ENCODE measurements at places on chromosomes 7 and 10.

- no peak overlapping the region for H3K4me3 ChIP-seq
- peaks cover 41% of the 10 kb centered on the region for H3K27me3 ChIP-seq
- H3K36me3 ChIP-seq: no peaks in the 10 kb centered on the region
- H3K4me1 ChIP-seq: peaks cover 10% of the 10 kb centered on the region
- no peak overlapping the region for H3K27ac ChIP-seq
- no peak for DNase-seq
Measured at GRCh38 chr7:22718200-22718711, 8.7 kb upstream of the IL6 start.

- H3K27ac ChIP-seq: no peak overlapping the region
- H3K4me3 ChIP-seq: no peak overlapping the region
- peaks cover 19% of the 10 kb centered on the region for H3K36me3 ChIP-seq
- peak; percentile 17 for DNase-seq
Measured at GRCh38 chr10:97234400-97234799, 48.6 kb upstream of the SLIT1 start.

GRCh38 chr10:109964318-109964717 lies 41.0 kb upstream of the XPNPEP1 start:
- H3K27me3 ChIP-seq: no peaks in the 10 kb centered on the region
- no peaks in the 10 kb centered on the region for H3K36me3 ChIP-seq
- no peaks in the 10 kb centered on the region for H3K4me1 ChIP-seq
- no peak overlapping the region for H3K27ac ChIP-seq

DNA sequence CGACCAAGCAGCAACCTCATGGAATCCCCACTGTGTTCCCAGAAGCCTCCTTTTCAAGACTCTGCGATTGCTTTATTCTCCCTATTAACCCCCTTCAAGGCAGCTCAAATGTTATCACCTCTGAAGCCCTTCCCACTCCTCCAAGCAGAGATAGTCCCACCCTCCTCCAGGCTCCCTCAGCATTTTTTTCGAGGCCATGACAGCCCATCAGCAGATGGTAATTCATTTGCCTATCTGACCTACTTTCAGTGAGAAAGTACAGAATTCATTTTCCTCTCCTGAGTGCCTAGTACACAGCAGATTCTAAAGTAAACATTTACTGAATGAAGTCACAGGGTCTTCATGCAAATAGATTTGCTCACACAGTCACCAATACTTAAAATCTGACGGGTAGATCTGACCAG lies 47.8 kb downstream of the HERPUD2 start:
- H3K4me1 ChIP-seq: peaks cover 30% of the 10 kb centered on the region
- DNase-seq: no peak
- no peak overlapping the region for H3K27ac ChIP-seq
- peaks cover 45% of the 10 kb centered on the region for H3K36me3 ChIP-seq

GRCh38 chr7:122622682-122623081 lies 76.2 kb downstream of the RNF133 start:
- H3K27ac ChIP-seq: no peak overlapping the region
- H3K36me3 ChIP-seq: no peaks in the 10 kb centered on the region
- DNase-seq: no peak
- no peaks in the 10 kb centered on the region for H3K27me3 ChIP-seq
- H3K4me1 ChIP-seq: no peaks in the 10 kb centered on the region
- no peak overlapping the region for H3K4me3 ChIP-seq

GRCh38 chr10:18500576-18500975 lies 150.8 kb downstream of the NSUN6 start:
- H3K4me3 ChIP-seq: no peak overlapping the region
- H3K27me3 ChIP-seq: no peaks in the 10 kb centered on the region
- no peak overlapping the region for H3K27ac ChIP-seq
- H3K36me3 ChIP-seq: no peaks in the 10 kb centered on the region
- DNase-seq: no peak
- peaks cover 2% of the 10 kb centered on the region for H3K4me1 ChIP-seq

DNA sequence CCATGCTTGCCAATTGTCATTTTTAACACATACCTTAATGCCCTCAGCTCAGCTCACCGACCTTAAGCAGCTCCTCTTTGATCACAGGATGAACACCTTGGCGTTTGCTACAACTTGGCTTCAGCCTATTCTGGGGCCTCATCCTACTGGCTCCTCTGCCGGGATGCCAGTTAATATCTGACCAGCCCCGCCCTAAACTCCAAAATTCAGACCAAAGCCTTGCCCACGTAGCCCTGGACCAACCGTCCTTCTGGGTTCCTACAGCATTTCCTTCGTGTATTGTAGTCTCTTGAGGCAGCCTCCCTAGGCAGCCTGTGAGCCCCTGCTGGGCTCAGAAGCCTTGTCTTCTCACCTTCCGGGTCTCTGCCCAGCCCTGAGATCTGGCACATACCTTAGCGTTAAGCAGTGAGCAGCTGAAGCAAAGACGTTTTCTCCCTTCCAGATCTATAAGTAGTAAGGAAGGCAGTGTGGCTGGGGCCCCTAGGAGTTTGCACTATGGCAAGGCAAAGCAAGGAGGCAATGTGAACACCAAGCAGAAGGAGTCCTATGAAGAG lies 836 bp downstream of the ENO4 start:
- peaks cover 10% of the 10 kb centered on the region for H3K4me1 ChIP-seq
- H3K27ac ChIP-seq: no peak overlapping the region
- no peak overlapping the region for H3K4me3 ChIP-seq

Measured in activated CD4-positive, alpha-beta T cell treated with anti-CD3 and anti-CD28 coated beads, Interleukin-2, amount 10 ng/mL, durations not matched to agents 7 days and 5 days (primary cell).